GM12892 (cell line): ENCODE measurements at places on chromosomes 5 and 9.

DNA sequence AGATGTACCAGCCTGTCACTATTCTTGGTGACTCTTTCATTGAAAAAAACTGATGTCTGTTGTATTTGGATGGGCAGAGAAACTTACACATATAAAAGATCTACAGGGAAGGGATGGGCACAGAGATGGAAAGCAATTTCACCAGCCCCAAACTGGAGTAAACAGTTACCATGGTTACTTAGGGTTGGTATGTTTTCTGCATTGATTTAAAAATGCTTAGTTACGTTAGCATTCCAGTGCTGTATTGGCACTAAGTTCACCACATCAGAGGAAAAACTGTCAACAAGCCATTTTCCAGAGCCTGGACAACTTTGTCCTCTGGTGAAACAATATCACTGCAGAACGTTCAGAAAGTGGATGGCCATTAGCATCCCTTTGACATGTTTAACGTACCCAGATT, 28.0 kb downstream of the MARCHF3 start:
- no peak for DNase-seq

- DNase-seq: no peak
Measured at GRCh38 chr5:6761333-6761732, 48.1 kb downstream of the TENT4A start.

- DNase-seq: no peak
Measured at GRCh38 chr9:3244963-3245653, 280.7 kb downstream of the RFX3 start.

DNA sequence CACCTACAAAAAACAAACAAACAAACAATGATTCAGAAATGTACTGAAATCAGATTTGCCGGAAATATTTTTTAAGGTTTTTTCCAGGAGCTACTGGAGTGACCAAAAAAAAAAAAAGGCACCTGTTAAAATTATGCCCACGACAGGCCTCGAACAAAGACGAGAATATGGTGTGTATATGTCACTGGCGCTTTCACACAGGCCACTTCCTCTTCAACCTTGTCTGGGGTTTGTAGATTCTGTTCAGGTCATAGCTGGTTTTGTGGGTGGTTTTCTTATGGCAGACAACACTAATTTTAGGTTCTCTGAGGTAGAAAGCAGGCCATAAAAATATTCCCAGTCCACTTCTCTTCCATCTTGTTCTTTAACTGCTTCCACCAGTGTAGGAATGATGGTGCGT, 7.0 kb downstream of the NDUFB6 start:
- DNase-seq: no peak
